ENCODE measurements at places on chromosomes 3 and 15.
A peak's percentile ranks its signal among the peaks of the same experiment; 100 is the strongest.

DNA sequence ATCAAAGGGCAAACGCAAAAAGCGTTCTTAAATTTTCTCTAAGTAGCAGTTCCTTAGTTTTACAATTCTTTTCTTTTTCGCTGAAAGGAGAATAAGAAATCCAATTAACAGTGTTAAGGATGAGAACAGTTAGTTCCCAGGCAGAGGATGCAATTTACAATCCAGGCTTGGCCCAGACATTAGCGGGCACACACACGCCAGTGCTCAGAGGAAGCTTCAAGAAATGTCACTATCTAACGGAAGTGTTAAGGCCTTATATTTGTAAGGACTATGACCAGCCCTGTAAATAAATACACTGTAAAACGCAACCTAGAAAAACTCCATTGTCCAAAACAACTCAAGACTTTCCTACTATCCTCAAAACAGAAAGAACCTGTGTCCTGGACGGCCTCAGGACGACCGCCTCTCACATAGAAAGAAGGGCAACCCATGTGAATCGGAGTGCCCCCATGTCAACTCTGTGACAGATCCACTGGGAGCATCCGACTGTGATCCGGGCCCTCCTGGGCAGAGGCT lies 1.3 kb downstream of the ACAP2 start:
- no peak for DNase-seq

DNA sequence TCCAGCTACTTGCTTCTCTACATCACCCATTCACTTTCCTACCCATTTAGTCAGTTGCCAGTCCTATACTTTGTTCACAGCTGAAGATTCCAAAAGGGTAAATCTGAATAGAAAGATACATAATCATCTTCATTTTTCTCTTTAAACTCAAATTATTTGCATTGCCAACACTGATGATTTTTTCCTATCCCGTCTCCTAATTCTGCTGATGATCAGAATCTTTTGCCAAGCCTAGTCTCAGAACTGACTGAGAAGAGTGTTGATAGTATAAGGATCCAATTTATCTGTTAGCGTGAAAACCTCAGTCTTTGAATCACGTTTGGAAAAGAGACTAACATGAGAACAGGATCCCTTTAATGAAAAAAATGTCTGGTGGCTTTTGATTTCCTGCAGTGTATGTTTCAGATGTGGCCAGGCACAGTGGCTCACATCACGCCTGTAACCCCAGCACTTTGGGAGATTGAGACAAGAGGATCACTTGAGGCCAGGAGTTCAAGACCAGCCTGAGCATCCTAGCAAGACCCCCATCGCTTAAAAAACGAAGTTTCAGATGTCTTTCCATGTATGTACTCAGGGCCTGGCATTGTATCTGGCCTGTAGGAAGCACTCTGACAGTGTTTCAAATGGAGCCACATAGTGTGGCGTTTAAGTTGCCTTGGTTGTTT lies 169.4 kb downstream of the KLHL25 start:
- DNase-seq, result no peak

DNA sequence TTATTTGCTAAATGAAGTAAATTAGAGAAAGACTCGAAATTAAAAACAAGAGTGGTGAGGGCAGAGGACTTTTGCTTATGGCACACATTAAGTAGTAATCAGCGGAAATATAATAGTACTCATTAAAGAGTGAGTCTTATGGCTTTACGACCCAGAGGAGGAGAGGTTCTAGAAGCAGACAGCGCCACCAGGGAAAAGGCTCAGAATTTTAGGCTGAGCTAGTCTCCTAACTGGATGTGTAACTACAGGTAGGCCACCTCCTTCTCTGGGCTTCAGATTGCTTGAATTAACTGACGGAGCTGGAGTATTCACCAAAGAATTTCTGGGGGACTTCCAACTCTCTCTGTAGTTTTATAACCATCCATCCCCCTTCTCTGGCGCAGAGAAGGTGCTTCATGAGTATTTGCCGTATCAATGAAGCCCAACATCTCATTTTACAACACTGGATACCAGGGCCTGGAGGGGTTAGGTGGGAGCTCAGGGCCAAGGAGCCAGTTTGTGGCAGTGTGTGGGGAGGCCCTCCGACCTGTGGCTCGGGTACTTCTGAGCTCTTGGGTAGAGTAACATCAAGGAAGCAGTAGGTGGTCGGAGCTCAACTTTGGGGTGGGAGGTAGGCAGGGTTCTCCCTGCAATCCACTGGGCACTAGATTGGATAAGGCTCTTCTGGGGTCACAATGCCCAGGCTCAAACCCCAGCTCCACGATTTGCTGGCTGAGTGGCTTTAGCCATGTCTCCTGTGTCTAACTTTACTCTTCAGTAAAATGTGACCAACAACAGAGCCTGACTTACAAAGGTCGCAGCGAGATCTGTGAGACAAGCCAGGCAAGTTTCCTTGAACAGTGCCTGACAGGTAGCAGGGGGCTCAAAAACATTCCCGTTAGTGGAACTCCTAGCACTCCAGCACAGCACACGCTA lies 1.1 kb downstream of the CHCHD4 start:
- no peak for DNase-seq

GRCh38 chr15:63070681-63071129 lies 28.2 kb downstream of the TPM1 start:
- no peak for DNase-seq

DNA sequence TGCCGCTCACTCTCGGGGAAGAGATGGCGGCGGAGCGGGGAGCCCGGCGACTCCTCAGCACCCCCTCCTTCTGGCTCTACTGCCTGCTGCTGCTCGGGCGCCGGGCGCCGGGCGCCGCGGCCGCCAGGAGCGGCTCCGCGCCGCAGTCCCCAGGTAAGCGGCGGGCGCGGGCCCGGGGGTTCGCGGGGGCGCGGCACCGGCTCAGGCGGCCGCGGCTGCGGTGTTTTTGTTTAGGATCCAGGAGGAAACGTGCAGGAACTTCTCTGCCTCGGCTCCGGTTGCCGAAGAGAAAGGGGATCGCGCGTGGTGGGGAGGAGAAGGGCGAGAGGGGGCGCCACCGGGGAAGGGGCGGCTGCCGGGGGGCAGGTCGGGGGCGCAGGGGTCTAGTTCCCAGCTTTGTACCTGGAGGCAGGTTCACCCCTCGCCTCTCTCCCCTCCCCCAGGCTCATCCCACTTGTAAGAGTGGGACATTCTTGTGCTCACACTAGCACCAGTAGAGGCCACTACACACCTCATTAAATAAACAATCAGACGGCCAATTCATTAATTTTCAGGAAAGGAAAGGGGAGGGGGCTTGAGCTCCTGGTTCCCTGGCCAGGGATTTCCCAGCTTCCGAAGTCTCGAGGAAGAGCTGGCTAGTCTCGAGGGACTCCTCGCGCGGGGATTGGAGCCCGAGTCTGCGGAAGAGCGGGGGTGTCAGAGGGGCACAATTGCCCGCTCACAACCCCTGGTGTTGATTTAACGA lies 562 bp downstream of the NEO1 start:
- peak; percentile 12 for DNase-seq

DNA sequence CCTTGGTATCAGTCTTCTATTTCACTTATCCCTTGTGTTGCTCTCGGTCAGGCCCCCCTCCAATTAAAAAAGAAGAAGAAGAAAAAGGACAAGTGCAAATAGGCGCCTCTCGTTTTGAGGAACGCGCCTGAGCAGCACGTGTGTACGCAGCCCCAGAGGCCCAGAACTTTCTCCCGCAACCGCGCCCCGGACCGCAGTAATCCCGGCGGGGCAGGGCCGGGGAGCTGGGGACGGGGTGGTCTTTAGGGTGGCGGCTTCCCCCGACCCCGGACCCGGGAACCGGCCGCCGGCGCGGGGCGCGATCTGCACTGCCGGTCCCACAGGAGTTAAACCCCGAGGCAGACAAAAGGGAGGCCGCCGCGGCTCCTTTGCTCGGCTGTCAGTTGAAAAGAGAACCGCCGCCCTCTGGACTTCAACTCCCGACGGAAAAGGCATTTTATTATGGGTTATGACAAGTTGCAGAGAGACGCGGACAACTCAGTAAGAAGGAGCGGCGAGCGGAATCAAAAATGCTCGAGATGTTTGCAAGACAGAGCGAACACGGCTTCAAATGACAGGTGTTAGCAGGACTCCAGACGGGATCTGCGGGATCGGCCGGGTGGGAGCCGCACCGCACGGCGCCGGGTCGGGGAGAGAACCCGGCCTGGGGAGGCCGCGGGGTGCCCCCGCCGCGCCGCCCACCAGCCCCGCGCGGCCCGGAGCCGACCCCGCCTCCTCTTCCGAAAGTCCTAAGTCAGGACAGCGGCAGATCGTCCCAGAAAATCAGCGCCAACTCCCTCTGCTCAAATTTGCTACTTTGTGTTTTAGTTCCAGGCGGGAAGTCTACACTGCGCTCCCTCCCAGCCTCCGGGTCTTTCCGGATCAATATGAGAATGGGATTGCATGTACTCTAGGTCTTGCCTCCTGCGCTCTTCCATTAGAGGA lies 79.0 kb downstream of the NR2F2 start:
- DNase-seq, result no peak

DNA sequence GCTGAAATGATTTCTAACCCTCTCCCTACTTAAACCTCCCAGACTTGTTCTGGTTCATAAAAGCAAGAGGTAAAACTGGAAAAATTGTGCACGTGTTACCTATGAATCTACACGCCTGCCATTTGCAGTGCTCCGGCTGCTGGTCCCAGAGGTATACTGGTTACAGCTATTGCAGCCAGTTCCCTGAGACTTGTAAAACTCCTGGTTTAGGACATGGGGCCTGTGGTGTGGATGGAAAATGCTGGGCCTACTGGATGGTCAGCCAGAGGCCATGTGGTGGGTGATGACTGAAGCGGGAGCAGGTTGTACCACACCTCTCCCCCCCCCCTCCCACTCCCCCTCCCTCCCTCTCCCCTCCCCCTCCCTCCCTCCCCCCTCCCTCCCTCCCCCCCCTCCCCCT lies 45.0 kb downstream of the SENP2 start:
- DNase-seq, result no peak

DNA sequence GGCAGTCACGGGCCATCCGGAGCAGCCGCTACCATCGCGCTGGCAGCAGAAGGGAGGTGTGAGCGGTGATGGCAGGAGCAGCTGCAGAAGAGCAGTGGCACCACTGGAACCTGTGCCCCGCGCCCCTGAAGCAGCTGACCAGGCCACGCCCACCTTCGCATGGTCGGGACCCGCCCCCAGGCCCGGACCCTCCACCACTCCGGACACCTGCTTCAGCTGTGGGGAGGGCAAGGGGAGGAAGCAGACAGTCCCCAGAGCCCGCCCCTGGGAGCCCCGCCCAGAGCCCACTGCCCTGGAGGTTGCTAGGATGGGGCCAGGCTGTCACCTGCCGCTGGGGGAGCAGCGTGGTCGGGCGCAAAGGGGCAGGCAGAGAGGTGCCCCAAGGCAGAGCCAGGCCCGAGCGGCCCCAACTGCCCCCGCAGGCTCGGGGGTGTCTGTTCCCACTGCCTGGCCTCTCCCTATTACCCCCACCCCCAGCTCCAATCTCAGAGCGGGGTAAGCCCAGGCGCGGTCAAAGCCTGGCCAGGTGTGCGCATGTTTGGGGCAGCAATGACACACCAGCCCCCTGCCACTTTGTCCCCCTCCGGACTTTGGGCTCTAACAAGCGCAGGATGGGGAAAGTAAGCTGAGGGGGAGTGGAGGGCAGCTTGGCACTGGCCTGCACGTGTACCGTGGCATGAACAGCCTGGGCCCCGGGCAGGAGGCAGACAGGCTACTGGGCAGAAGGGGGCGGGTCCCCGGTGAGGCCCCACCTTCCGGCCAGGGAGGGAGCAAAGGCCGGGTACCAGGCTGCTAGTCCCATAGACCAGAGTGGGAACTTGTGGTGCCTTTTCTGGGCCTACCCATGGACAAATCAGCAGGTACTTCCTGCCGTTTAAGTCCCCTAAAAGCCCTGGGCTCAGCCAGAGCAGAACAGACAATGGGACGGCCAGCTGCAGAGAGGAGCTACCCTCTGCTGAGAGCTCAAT lies 8.7 kb downstream of the SPCS1 start:
- DNase-seq, result no peak

DNA sequence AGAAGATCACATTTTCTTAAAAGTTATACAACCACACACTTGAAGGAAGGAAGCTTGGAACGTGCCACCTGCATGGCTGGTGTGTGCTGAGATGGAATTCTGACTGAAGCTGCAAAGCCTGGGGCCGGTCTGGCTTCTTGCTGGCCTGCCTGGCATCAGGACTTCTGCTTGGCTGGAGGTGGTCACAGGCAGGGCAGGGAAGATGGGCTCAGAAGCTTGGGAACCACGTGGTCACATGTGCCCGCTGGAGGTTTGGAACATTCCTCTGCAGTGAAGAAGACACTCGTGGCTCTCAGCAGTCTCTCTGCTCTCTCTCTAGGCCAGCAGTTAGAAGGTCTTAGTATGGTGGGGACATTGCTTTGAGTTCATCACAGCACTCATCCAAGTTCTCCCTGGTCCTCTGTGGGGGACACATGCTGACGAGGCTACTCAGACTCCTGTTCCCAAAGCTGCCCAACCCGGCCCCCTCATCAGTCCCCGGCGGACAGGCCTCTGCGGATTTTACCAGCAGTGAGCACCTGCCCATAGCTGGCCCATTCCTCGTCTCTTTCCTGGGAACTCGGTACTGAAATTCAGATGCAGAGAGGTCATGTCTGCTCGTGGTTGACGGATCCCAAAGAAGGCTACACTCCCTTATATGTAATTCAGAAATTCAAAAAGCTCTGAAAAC lies 229.0 kb downstream of the ADAMTS17 start:
- no peak for DNase-seq

GRCh38 chr3:191169566-191169965 lies 29.5 kb upstream of the OSTN start:
- DNase-seq, result no peak

DNA sequence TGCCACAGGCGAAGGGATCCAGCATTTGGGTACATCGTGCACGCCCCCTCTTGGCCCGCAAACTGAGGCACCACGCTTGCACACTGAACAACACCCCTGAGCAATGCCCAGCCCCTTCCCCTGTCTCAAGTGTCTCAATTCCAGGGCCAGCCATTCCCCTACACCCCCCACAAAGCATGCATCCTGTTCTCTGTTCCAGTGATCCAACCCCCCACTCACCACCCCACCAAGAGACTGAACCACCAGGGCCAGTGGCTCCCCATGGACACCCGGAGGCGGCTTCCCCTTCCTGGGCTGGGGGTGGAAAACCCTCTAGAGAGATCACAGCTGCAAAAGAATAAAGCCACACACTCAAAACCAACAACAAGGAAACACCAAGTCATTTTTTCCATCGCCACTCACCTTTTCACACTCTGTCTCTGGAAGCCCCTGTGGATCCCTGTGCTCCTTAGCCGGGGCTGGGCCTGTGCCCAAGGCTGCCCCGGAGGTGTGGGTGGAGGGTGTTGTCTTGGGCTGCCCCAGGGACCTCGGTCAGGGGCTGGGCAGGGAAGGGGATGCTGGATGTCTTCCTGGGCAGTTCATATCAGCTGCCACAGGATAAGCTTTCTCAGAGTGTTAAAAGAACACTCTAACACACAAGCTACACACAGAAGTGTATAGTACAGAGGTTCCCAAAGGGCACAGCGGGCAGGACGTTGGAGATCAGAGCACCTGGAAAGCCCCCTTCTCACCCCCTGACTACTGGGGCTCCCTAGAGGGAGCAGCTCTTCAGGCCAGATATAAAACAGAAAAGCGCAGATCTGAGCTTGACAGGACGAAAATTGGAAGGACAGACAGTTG lies 92.5 kb downstream of the CHSY1 start:
- DNase-seq, result peak; percentile 71

- no peak for DNase-seq
Measured at GRCh38 chr3:183777016-183777618, 48.3 kb downstream of the MAP6D1 start.
